Activated CD4-positive, alpha-beta T cell treated with anti-CD3 and anti-CD28 coated beads, Interleukin-2, amount 10 ng/mL, durations not matched to agents 7 days and 5 days (primary cell): ENCODE measurements at places on chromosomes 7 and 10. TPM values are rescaled to one million over a fixed set of nuclear protein-coding genes. Genes with fewer than 3 reads are reported as not detected.

DNA sequence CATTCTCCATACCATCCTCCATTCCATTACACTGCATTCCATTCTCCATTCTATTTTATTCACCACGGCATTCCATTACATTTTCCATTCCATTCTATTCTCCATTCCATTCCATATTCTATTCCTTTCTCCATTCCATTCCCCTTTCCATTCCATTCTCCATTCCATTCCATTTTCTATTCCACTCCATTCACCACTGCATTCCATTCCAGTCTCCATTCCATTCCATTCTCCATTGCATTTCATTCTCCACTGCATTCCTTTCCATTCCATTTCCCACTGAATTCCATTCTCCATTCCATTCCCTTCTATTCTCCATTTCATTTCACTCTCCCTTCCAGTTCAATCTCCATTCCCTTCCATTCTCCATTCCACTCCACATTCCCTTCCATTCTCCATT, 79.6 kb downstream of the NSUN6 start:
- H3K4me1 ChIP-seq: no peaks in the 10 kb centered on the region
- no peak for DNase-seq
- no peak overlapping the region for H3K4me3 ChIP-seq
- no peak overlapping the region for H3K27ac ChIP-seq
- H3K36me3 ChIP-seq: peaks cover 16% of the 10 kb centered on the region

- no peaks in the 10 kb centered on the region for H3K27me3 ChIP-seq
- H3K36me3 ChIP-seq: peaks cover 6% of the 10 kb centered on the region
- H3K4me1 ChIP-seq: peaks cover 40% of the 10 kb centered on the region
- H3K4me3 ChIP-seq: no peak overlapping the region
- no peak for DNase-seq
These were observed 25.5 kb upstream of the MPP7 start for GRCh38 chr10:28328346-28328745.

DNA sequence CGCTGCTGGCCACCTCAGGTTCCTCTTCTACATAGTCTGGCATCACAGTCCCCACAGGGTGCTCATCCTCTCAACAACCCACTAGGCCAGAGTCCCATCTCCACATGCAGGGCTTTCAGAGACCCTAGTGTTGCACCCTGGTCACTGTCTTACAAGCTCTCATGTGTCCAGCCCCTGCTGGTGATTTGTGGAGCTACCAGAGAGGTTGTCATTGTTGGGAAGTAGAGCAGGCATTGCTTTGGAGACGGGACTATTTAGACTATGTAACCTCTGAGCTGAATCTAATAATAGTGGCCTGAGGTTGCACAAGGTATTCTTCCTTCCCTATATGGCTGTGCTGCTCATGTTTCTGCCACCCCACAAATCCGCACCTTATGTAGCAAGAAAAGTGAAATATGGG, 135.3 kb upstream of the VWC2 start:
- DNase-seq: no peak
- H3K4me1 ChIP-seq: no peaks in the 10 kb centered on the region
- no peaks in the 10 kb centered on the region for H3K27me3 ChIP-seq

DNA sequence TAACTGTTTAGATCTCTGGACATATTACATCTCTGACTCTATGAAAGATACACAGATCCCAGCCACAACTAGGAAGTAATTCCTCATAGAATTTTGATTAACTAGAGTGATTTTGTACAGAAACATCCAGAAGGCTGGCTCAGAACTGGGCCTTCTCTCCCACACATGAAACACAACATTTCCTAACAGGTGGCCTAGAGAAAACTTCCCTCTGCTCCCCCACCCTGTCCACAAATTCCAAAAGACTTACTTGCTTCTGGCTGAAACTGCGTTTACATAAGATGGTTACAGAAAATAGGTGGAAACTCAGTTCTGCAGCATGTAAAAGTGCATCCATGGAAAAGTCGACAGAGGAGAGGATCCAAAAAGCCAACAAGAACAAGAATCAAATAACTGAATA, 132.9 kb downstream of the FZD1 start:
- DNase-seq: no peak
- no peaks in the 10 kb centered on the region for H3K27me3 ChIP-seq
- no peak overlapping the region for H3K27ac ChIP-seq
- no peaks in the 10 kb centered on the region for H3K36me3 ChIP-seq

DNA sequence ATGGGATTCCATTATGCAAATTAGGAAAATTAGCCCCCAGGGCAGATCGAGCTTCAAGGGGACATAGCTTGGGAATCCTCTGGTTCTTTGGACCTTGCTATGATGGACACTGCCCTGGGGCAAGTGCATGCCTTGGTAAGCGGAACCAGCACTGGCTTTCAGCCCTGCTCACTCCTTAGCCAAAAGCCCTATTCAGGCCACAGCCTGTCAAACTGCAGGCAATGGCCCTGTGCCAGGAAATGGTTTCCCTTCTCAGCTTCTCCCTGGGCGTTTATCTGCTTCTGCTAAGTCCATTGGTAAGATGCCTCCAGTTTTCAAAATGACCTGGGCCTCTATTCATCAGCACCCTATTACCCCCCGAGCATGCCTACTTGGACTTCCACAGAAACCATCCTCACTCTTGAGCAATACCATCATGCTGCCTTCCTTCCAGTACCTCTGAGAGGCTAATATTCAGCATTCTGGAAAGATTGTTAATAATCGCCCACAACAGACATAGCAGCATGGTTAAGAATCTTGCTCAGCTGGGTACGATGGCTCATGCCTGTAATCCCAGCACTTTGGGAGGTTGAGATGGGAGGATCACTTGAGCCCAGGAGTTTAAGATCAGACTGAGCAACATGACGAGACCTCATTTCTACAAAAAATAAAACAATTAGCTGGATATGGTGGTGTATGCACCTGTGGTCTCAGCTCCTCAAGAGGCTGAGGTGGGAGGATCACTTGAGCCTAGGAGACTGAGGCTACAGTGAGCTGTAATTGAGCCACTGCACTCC, 918.6 kb upstream of the AUTS2 start:
- no peak overlapping the region for H3K27ac ChIP-seq
- H3K4me3 ChIP-seq: no peak overlapping the region
- H3K36me3 ChIP-seq: no peaks in the 10 kb centered on the region
- no peak for DNase-seq
- H3K27me3 ChIP-seq: no peaks in the 10 kb centered on the region
- H3K4me1 ChIP-seq: no peaks in the 10 kb centered on the region

DNA sequence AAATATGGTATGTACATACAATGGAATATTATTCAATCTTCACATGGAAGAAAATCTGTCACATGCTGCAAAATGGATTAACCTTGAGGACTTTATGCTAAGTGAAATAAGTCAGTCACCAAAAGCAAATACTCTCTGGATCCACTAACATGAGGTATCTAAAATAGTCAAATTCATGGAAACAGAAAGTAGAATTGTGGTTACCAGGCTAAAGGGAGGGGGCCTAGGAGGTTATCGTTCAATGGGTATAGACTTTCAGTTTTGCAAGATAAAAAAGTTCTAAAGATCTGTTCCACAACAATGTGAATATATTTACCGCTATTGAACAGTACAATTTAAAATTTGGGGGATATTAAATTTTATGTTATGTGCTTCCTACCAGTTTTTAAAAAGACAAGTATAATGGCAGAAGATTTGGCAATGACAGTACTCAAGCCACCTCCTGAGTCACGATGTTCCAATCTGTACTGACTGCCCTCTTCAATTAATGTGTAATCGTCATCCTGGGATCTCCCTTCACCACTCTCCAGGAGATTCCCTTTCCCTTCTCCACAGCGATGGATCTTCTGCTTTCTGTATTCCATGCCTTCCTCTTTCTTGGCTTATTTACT, 32.3 kb upstream of the IL6 start:
- H3K27ac ChIP-seq: peak overlapping the region; percentile 39
- peaks cover 23% of the 10 kb centered on the region for H3K27me3 ChIP-seq
- H3K4me1 ChIP-seq: peaks cover 65% of the 10 kb centered on the region
- peak; percentile 43 for DNase-seq

DNA sequence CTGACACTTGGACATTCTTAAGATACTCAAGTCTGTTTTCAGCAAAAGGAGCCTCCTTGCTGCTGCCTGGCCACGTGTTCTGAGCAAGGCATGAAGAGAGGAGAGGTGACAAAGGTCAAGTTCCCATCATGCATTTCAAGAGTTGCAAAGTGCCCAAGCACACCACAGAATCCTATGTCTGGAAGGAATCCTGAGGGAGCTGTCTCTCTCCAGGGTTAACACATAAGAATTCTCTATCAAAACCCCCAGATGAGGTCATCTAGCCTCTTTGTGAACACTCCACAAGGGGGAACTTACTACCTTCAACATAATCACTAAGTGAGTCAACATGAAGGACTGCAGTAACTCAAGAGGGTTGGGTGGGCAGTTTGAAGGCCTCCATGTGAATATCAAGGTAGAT, 155.5 kb downstream of the RNF216 start:
- DNase-seq: no peak
- no peaks in the 10 kb centered on the region for H3K27me3 ChIP-seq
- H3K27ac ChIP-seq: no peak overlapping the region
- H3K4me1 ChIP-seq: peaks cover 17% of the 10 kb centered on the region
- H3K4me3 ChIP-seq: no peak overlapping the region

DNA sequence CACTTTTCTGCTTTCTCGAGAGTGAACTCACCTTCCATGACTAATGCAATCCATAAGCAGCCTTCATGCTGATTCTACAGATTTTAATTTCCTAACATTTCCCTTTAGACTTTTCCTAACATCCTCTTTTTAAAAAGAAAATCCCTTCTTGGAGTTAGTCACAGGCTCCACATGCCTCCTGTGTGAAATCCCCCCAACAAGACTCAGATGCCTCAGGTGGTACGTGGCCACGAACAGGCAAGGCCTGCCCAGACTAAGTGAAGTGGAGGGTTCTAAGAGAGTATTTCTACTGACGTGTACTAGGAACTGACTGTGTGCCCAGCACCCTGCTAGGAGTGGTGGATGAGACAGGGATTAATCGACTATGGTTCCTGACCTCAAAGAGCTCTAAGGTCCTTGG, 125.9 kb upstream of the HPS1 start:
- H3K4me3 ChIP-seq: no peak overlapping the region
- H3K4me1 ChIP-seq: no peaks in the 10 kb centered on the region
- H3K36me3 ChIP-seq: no peaks in the 10 kb centered on the region
- no peak for DNase-seq
- peaks cover 6% of the 10 kb centered on the region for H3K27me3 ChIP-seq

NPSR1 gene
- not detected for total RNA-seq

GIMAP7 gene
- 239 TPM for total RNA-seq
